Stimulated activated CD8-positive, alpha-beta memory T cell treated with anti-CD3 and anti-CD28 coated beads, Interleukin-4, amount 100 ng/mL, for 1 hour (primary cell): ENCODE measurements at places on chromosomes 1 and 21.
A peak's percentile ranks its signal among the peaks of the same experiment; 100 is the strongest.

DNA sequence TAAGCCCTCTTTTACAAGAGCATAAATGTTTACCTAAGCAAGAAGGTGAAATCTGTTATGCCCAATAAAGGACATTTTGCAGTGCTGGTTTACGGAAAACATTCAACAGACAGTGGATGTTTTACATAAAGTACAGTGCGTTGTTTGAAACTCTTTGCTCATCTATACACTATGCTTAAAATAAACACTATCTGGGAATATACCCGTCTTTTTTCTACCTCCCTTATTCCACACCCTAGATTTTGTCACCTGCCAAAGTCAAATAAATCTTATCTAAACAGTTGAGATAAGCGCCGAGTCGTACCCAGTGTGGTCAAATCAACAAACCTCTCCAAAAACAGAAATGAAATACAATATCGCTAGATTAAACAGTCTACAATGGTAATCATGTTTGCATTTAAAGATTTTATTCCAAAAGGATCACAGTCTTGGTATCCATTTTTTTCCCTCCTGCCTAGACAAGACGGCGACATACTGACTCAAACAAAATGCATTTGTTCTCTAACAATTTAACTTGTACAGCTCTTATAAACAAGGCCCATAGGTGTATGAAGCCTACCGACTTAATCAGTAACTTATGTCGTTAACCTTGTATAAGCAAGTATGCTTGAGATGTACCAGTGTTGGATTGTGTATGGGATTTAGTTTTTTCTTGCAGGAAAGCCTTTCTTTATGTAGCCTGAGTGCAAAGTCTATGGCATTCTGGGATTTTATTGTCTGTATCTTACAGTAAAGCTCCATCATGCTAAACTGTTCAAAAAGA, 189.1 kb downstream of the FMN2 start:
- no peak for DNase-seq

GRCh38 chr1:18256282-18257235, 149.0 kb downstream of the IGSF21 start:
- no peak for DNase-seq

- DNase-seq: no peak
Observed at GRCh38 chr1:203098445-203098844, 12.6 kb upstream of the MYOG start.

- no peak for DNase-seq
Observed at GRCh38 chr1:147177611-147178380, 5.5 kb upstream of the PRKAB2 start.

DNA sequence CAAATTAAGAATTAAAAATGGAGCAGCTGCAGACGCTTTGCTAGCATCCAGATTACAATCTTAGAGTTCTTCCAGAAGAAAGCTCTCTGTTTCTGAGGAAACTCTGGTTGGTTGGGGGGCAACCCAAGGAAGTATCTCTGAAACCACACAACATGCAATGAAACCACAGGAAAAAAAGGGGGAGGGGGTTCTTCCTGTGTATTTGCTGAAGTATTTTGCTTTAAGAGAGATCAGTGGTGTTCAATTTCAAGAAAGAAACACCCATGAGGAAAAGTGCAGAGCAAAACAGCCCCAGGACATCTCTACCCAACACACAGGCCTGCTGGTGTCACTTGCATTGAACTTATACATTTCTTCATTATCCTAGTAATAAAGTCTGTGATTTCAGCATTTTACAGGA, 19.7 kb upstream of the TIAM1 start:
- no peak for DNase-seq

- DNase-seq: no peak
Observed at GRCh38 chr1:55374801-55375616, 159.8 kb upstream of the USP24 start.

- DNase-seq: peak; percentile 58
Observed at GRCh38 chr1:225467193-225468020, 39.6 kb upstream of the LBR start.

- no peak for DNase-seq
Observed at GRCh38 chr21:45613396-45613795, 30.1 kb upstream of the PCBP3 start.
